Aorta (tissue), 5 donors: ENCODE measurements at places on chromosomes 4 and X. TPM values are rescaled to one million over a fixed set of nuclear protein-coding genes. Genes with fewer than 3 reads are reported as not detected.

GRCh38 chr4:85762529-85762871 lies 287.6 kb downstream of the ARHGAP24 start:
- DNase-seq = no peak

Gene TMPRSS11B
- polyA plus RNA-seq = 0.31 TPM

Gene RIBC1
- 0.69 TPM for polyA plus RNA-seq

Gene AFF2
- polyA plus RNA-seq = 0.25 TPM

- no peak for DNase-seq
These were observed 119.0 kb downstream of the NKX6-1 start for GRCh38 chr4:84379917-84380641.

Gene TLR3
- 2.0 TPM for polyA plus RNA-seq

GRCh38 chr4:101862595-101862994 lies 72.1 kb downstream of the BANK1 start:
- DNase-seq = no peak

DNA sequence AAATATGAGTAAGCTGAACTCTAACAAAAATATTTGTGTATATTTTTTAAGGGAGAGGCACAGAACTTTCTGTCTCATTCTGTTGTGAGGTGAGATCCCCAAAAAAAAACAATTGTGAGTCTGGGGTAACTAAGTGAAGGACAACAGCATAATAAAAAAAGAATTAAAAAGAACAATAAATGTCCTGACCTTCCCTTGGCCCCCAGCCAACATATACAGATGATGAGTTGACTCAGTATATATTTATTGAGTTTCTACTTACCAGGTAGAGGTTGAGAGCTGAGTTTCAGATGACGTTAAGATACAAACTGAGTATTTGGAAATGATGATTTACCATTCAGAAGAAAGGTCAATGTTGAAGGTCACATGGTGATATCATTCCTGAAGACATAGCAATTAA lies 239.5 kb downstream of the KCNIP4 start:
- DNase-seq = no peak

DNA sequence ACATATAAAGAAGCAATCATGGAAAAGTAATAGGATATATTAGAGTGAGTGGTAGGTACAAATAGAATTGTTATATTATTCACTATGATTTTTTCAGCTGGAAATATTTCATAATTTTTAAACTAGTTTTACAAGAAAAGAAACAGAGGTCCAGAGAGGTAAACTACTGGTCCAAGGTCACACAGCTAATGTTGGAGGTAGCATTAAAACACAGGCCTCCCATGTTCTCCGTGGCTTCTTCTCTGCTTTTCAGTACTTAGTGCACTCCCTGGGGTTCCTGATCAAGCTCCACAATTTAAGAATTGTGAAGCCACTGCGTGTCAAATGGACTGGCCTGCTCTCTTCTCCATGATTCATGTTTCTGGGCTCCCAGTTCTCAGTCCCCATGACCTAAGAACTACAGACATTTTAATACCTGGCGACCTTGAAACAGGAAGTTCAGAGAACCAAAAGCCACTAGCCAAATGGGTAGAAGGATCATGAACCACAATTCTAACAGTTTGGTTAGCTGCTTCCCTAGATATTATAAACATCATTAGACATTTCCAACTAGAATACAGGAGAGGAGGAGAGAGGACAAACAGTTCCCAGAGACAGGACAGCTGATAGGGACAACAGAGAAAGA lies 172.0 kb upstream of the KLF3 start:
- DNase-seq = no peak

- DNase-seq = no peak
These were observed 22.5 kb downstream of the HNRNPH2 start for GRCh38 chrX:101430457-101431078.

Gene SLIT2
- polyA plus RNA-seq = 15.1 TPM
